ENCODE measurements at places on chromosomes 4 and X.

- DNase-seq, result no peak
These were observed 1.5 kb downstream of the FRMPD3 start for GRCh38 chrX:107450823-107451509.

DNA sequence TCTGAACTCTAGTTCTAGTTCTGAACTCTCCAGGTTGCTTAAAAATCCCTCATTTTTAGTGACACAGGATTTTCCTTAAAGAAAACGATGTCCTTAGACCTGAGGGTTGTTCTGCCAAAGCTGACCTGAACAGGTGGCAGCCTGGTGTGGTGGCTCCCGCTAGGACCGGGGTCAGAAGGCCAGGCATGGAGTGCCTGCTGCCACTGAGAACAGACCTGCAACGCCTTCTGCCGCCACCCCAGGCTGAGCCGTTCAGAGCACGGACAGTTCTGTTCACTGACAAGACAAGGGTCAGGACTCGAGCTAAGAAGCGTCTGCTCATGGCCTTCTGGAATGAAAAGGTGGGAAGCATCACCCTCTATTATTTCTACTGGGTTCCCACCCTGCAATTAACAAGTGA lies 15.8 kb downstream of the DCTD start:
- DNase-seq, result no peak

DNA sequence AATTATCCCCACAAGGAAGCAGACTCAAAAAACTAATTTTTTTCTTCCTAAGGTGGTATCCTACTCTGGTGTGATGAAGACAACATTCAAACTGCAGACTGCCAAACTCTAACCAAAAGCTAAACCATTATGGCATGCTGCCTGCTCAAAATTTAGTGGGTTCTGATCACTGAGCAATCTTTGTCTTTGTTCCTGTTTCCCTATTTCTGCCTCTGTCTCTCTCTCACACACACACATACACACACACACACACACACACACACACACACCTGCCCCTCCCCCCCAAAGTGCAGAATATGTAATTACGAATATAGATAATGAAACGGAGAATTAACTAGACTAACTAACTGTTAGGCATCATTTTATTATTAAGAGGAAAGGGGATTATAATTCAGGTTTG lies 1278.6 kb downstream of the PCDH7 start:
- DNase-seq, result no peak

DNA sequence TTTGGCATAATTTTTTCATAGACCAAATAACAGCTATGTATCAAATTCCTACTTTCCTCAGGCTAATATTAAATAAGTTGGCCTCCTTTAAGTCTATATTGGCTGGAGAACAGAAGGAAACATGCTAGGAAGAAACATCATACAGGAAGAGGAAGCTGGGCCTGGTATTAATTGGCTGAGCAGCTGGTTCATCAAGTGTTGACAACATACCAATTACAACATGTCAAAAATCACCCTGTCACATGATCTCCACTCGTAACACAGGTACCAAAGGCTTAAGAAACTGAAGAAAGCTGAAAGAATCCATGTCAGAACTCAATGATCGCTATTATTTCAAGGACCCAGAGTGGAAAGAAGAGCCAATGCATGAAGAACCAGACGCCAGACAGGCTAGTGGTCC lies 10.5 kb downstream of the WDFY3 start:
- no peak for DNase-seq
